ENCODE measurements at places on chromosomes 4 and X.

DNA sequence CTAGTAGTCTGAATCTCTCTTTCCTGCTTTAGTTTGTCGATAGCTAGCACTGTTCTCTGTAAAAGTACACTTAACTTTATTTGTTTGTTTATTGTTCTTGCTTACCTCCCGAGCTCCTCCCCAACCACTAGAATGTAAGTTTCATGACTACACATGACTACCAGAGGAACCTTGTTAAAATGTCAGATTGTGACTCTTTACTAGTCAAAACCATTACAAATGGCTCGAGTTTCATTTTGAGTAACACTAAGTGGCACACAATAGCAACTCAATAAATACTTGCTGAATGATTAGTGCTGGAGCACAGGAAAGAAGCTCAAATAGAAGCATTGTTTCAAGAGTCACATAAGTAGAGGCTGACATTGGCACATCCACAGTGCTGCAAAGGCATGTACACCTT is 116.1 kb downstream of the MAPK10 start:
- H3K4me3 ChIP-seq, result no peak overlapping the region
- H3K27ac ChIP-seq, result no peak overlapping the region
- no peaks in the 10 kb centered on the region for H3K36me3 ChIP-seq

GRCh38 chr4:147309434-147309833 is 171.5 kb upstream of the EDNRA start:
- no peak overlapping the region for H3K4me3 ChIP-seq
- no peak for DNase-seq
- H3K36me3 ChIP-seq, result no peaks in the 10 kb centered on the region
- no peaks in the 10 kb centered on the region for H3K27me3 ChIP-seq

DNA sequence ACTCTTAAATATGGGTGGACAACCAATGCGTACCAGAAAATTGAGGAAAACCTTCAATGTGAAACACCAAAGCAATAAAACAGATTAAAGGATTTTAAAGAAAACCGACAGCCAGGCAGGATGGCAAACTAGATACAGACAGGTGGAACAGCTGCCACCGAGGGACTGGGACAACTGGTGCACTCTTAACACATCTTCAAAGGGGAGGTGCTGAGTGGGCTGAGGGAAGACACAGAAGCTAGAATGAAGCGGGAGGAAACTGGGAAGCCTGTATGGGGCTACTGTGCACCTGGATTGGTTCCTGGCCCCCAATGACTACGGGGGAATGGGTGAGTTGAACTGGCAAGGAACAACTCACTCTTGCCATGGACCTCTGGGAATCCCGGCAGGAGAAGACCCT is 20.7 kb downstream of the ZNF280C start:
- DNase-seq, result no peak
- H3K4me3 ChIP-seq, result no peak overlapping the region
- no peaks in the 10 kb centered on the region for H3K4me1 ChIP-seq
- no peaks in the 10 kb centered on the region for H3K36me3 ChIP-seq
- H3K27me3 ChIP-seq, result peaks cover 14% of the 10 kb centered on the region
- no peak overlapping the region for H3K27ac ChIP-seq

GRCh38 chrX:56932106-56932505 is 63.2 kb downstream of the SPIN3 start:
- no peaks in the 10 kb centered on the region for H3K27me3 ChIP-seq
- no peak for DNase-seq
- H3K36me3 ChIP-seq, result no peaks in the 10 kb centered on the region

DNA sequence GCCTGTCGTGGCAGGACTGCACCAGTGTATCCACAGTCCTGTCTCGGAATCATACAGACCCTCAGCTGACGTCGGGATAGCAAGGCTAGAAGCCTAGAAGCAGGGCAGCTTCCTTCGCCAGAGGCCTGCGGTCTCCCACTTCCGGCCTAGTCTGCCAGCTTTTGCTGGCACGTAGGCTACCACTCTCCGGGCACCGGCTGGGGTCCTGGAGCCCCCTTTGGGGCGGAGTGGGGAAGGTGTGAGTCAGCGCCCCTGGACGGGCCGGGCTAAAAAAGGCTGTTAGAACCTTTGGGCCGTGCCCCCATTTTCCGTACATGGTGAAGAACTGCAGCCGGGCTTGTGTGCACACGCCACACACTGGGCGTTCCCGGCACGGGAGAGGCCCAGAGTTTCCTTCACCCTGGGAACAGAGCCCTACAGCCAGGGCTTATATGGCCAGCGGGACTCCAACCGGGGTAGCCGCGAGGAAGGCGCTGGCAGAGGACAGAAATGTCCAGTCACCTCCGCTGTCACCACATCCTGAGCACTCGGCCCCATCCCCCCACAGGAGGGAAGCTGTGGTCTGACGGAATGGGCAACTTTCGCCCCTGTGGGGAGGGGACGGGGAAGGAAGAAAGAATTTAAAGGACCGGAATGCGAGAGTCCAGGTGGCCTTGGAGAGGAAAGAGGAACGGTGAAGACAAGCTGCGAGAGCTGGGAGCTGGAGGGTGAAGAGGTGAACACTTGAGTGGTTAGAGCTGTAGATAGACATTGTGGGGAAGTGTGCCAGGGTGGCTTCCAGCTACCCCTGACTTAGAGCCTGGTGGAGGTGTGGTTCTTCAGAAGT is 4.6 kb downstream of the MAGIX start:
- peak overlapping the region; percentile 35 for H3K4me3 ChIP-seq
- H3K27me3 ChIP-seq, result peaks cover 8% of the 10 kb centered on the region
- H3K36me3 ChIP-seq, result no peaks in the 10 kb centered on the region
- no peak for DNase-seq
- H3K27ac ChIP-seq, result peak overlapping the region; percentile 77

- no peaks in the 10 kb centered on the region for H3K36me3 ChIP-seq
- no peak for DNase-seq
- no peak overlapping the region for H3K27ac ChIP-seq
Measured at GRCh38 chr4:45701621-45702020, 422.2 kb downstream of the GABRG1 start.

Data from breast epithelium (tissue), 4 donors.